T-helper 1 cell (primary cell): ENCODE measurements at places on chromosomes 11 and 22.

DNA sequence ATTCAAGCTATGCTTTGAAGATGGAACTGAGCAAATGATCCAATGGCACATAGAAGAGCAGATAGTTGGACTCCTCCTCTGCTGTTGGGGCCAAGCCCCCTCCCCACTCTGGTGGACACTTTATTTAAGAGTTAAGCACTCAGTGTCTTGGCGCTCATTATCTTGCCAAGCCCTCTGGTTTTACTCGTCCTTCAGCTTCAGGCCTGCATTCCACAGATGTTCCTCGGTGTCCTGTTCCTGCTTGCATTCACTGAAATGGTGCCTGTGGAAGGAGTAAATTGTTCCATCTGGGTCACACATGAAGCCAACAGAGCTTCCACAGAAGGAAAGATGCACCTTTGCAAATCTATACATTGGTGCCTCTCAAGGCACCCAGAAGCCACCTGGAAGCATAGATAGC, 26.1 kb downstream of the MAML2 start:
- DNase-seq = no peak

DNA sequence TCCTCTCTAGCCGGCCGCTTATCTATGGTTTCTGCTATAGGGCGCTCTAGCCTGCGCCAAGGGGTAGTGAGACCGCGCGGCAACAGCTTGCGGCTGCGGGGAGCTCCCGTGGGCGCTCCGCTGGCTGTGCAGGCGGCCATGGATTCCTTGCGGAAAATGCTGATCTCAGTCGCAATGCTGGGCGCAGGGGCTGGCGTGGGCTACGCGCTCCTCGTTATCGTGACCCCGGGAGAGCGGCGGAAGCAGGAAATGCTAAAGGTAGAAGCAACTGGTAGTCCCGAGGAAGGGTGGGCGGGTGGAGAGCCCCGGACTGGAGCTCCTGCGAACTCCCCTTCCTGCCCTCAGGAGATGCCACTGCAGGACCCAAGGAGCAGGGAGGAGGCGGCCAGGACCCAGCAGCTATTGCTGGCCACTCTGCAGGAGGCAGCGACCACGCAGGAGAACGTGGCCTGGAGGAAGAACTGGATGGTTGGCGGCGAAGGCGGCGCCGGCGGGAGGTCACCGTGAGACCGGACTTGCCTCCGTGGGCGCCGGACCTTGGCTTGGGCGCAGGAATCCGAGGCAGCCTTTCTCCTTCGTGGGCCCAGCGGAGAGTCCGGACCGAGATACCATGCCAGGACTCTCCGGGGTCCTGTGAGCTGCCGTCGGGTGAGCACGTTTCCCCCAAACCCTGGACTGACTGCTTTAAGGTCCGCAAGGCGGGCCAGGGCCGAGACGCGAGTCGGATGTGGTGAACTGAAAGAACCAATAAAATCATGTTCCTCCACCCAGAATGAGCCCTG, at the start of the genes LBHD1 and UQCC3:
Gene LBHD1, minus strand, starts transcription at position 660 of the 782 bp plus-strand sequence. CDS start 2,236 bp downstream, outside the sequence.
Gene UQCC3, plus strand, starts transcription at position 66 of the 782 bp plus-strand sequence. Its CDS starts 73 bp downstream, at position 139.
- peak; percentile 53 for DNase-seq

- no peak for DNase-seq
These were observed 7.2 kb upstream of the NIPSNAP1 start for GRCh38 chr22:29587938-29588699.

GRCh38 chr11:42657169-42657568, 654.6 kb upstream of the API5 start:
- no peak for DNase-seq

- DNase-seq = no peak
These were observed 24.0 kb upstream of the RIC3 start for GRCh38 chr11:8192896-8193209.

DNA sequence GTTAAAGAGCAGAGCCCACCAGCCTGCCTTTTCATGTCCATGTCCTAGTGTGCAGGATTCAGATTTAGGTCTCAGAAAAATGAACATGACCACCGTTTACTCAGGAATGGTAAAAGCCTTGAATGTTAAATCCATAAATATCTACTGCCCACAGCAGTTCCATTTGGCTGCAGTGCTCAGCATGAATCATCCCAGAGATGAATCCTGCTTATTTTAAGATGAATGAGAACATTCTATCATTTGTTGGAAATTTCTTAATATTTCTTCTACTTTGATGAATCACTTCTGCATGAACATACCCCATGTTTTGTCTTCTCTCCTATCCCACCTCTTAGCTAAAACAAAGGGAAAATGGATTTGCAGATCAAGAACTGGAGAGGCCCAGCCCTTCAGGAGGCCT, 47.5 kb upstream of the AQP11 start:
- DNase-seq = no peak

GRCh38 chr22:36147196-36147791, 13.3 kb downstream of the APOL3 start:
- no peak for DNase-seq

DNA sequence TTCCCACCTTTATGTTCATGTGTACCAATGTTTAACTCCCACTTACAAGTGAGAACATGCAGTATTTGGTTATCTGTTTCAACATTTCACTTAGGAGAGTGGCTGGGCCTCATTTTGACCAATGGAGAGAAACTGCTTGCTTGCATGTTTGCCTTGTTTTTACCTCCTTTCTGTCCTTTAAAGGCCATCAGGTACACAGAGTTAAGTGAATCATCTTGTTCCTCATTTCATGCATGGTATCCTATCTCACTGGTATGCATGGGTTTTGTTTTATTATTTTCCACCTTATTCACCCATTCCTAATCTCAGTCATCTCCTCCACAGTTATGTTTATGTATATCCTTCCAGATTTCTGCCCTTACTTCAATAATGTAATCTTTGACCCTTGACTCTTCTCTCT, 101.0 kb downstream of the ELP4 start:
- no peak for DNase-seq

DNA sequence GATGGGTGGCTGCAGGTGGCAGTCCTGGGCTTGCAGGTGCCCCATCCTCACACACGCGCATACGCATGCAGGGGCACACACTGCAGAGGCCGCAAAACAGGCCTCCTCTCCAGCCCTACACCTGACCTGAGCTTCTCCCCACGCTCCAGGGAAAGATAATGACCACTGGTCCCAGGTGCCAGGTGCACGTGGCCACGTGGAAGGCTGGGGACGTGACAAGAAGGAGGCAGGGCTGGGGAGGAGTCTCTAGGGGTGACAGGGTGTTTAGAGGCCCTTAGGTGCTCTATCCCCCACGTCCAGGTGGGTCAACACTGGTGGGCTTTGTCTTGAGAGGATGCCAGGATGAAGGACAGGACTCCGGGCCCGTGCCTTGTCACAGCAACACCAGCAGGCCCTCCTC, 23.5 kb upstream of the CPT1A start:
- DNase-seq = no peak

- DNase-seq = no peak
These were observed 119.5 kb upstream of the GRIA4 start for GRCh38 chr11:105490333-105490732.

- DNase-seq = no peak
These were observed 8.0 kb downstream of the POU2AF1 start for GRCh38 chr11:111370902-111371578.

DNA sequence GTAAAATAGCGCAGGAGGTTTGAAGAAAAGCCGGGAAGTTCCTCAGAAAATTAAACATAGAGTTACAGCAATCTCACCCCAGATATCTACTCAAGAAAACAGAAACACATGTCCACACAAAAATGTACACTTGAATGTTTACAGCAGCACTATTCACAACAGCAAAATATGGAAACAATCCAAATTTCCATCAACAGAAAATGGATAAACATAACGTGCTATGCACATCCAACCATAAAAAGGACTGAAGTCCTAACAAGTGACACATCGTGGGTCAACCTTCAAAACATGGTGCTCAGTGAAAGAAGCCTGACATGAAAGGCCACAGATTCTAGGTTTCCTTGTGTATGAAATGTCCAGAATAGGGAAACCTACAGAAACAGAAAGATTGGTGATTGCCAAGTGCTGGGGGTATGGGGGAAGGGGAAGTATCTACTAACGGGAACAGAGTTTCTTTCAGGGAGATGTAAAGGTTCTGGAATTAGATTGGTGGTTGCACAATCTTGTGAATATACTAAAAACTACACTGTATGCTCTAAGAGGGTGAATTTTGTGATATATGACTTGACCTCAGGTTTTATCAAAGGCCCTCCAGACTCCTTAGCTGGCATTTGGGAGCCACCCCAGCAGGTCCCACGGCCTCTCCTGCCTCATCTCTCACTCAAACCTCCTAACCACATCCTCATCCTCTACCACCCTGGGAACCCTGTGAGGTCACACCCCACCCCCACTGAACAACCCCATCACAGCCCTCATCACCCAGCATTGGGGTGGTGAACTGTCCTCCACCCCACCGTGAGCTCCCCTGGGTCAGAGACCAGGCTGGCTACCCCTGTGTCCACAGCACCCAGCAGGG, 69.2 kb upstream of the PRR5 start:
- no peak for DNase-seq

DNA sequence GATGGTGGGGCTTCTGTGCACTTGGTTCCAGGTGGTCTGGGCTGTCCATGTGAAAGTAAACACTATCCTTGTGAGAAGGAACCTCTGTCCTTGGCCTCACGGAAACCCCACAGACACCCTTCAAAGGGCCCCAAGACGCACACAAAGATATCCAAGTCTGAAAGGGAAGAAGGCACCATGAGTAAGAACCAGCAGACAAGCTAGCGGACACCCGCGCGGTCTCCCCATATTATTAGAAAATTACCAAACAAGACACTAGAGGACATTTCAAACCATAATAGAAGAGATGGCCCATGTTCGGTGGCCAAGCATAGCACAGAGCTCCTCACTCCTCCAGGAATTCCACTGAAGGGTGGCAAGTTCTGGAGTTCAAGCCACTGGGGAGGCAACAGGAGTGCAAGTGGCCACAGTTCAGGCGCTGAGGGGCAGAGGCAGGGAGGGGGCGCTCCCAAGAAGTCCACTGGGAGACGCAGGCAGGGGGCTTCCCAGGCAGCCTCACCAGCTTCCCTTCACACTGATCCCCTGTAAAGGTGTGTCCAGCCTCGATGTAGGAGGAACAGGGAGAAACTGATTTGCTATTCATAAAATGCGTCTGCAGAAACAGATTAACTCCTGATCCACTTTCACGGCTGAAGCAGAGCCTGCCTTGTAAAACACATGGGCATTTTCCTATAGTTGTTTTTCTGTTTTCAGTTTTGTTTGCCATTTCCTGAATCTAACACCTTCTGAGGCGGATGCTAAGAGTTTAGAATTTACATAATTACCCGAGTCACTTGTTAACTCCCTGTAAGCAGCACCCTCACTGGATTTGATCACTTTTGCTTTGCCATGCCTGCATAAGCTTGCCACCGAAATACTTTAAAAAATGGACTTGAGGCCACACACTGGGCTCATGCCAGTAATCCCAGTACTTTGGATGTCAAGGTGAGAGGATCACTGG, 9.1 kb upstream of the PPARA start:
- DNase-seq = no peak

DNA sequence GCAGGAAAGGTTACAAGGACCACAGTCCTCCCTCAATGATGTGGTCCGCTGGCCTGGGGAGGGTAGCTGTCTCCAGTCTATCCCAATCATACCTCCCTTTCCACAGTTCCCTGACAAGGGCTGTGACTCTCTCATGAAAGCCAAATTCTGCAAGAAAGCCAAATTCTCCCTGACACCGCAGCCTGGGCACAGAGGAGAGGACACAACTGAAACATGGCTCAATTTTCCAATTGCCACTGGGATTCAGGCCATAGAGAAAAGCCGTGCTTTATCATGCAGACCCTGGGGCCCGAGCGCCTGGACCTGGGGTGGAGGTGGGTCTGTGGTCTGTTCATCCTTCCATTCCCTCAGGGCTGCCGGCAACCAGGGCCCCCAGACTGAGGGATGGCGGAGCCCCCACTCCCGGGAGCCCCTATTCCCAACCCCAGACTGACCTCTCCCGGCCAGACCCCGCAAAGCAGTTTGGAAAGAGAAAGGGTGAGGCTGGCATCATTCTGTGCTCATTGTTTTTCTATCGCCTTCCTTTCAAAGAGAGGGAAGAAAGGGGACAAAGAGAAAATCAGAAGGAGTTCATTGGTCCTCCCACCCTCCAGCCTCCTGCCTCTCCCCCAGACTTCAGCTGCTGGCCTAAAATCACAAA, 239.5 kb downstream of the BUD13 start:
- DNase-seq = no peak

DNA sequence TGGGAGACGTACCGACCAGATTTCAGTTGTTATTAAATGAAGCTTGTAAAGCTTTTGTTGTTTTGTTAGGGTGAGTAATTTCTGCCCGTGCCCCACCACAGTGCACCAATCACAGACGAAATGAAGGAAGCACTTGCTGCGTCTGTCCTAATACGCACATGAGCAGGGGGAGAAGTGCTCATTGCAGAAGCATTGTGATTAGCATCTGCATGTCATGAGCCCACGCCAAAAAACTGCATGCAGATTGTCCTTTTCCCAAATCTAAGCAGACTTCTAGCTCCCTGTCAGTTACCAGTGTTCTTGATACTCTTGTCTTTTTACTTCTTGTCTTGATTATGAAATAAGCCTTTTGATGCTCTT, 15.5 kb downstream of the RBX1 start:
- no peak for DNase-seq

- DNase-seq = peak; percentile 50
These were observed 6.0 kb upstream of the SUSD2 start for GRCh38 chr22:24175160-24175808.

DNA sequence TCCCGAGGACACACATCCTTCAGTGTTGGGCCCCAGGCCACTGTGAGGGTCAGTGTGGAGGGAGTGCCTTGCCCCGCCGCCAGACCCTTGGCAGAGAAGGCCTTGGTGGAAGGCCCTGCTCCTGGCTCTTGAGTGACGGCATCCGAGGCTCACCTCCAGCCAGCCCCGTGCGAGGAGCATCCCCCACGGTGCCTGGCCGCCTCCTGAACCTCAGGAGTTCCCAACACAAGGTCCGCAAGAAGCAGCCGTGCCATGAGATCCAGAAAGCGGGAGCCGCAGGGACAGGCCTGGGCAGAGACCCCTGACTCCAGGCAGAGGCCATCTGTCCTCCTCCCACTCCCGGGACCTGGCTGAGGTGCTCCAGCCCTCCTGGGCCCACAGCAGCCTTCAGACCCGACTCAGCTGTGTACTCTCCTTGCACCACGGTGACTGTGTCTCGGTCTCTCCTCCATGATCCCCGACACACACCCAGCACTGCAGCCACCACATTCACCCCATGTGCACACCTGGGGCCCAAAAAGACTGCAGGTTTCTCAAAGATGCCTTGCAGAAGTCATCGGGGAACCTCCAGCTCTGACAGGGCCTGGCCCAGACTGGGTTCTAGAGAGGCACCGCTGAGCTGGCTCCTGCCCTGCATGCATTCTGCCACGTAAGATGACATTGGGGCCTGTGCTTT, 870.2 kb downstream of the BRD1 start:
- no peak for DNase-seq

DNA sequence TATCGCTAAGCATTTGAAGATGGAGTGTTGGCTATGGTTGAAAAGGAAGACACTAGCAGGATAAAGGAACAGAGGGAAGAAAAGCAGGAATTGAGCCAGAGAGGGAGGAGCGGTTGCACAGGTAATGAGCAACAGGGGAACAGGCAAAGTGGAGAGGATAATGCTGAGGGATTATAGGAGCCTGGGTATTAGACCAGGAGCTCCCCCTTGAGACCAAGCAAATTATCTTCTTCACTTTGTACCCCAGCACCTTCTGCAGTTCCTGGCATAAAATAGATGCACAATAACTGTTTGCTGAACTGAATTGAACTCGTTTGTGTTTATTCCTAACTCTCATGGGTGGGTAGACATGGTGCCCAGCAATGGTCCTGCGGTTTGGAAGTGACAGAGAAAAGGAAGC, 54.6 kb upstream of the OR5P2 start:
- no peak for DNase-seq
